Prostate gland (tissue), 2 donors: ENCODE measurements at places on chromosomes 6 and 20. TPM values are rescaled to one million over a fixed set of nuclear protein-coding genes. Genes with fewer than 3 reads are reported as not detected.

Gene BTBD3
- 36.2 TPM for total RNA-seq

Gene OOEP
- 5.8 TPM for total RNA-seq

Gene CCN5
- 64.3 TPM for total RNA-seq

Gene TNNC2
- 2.1 TPM for total RNA-seq

DNA sequence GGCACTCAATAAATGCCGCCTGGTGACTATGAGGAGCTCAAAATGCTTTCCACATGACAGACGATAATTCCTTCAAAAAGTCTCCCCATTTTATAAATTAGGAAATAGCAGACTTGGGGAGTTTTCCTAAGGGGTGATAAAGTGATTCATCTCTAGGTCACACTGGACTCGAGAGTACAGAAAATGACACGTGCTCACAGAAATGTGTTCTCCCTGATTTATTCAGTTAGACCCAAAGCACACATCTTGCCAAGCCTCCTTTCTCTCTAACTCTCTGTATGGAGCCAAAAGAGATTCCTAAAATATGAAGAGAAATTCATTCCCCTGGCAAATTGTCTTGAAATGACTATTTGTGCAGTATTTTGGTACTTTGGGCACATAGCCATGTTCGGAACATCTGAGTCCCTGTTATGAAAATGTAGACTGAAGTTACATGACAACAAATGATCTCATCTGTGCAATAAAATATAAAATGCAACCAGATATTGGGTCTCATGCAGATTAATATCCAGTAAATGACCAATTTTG is 381.1 kb downstream of the TFAP2B start:
- DNase-seq = no peak
- no peaks in the 10 kb centered on the region for H3K27me3 ChIP-seq
- H3K27ac ChIP-seq = no peak overlapping the region
- H3K4me1 ChIP-seq = no peaks in the 10 kb centered on the region
- H3K36me3 ChIP-seq = no peaks in the 10 kb centered on the region

DNA sequence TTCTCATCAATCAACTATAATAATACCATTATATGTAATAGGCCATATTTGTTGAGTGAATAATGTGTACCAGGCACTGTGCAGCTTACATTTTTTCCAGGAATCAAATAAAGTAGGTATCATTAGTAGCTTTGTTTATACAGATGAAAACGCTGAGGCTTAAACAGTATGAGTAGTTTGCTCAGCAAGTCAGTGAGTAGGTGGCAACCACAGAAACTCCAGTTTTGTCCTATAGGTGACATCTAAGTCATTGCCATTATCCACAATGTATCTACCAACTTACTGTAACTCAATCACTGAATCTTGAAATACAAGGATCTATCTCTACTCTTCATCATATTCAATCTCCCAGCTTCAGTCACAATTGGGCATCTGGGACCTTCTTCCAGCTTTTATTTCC is 29.8 kb upstream of the TPBG start:
- no peak overlapping the region for H3K4me3 ChIP-seq
- no peaks in the 10 kb centered on the region for H3K36me3 ChIP-seq
- no peak overlapping the region for H3K27ac ChIP-seq
- DNase-seq = no peak
- no peaks in the 10 kb centered on the region for H3K4me1 ChIP-seq

- H3K36me3 ChIP-seq = no peaks in the 10 kb centered on the region
- DNase-seq = no peak
- H3K4me3 ChIP-seq = no peak overlapping the region
These were observed 39.5 kb upstream of the ADGRF5 start for GRCh38 chr6:46961232-46961631.

- H3K4me1 ChIP-seq = no peaks in the 10 kb centered on the region
- H3K27ac ChIP-seq = no peak overlapping the region
- DNase-seq = no peak
- H3K4me3 ChIP-seq = no peak overlapping the region
- H3K27me3 ChIP-seq = no peaks in the 10 kb centered on the region
- H3K36me3 ChIP-seq = no peaks in the 10 kb centered on the region
These were observed 104.3 kb downstream of the SLC23A2 start for GRCh38 chr20:4896971-4897497.

DNA sequence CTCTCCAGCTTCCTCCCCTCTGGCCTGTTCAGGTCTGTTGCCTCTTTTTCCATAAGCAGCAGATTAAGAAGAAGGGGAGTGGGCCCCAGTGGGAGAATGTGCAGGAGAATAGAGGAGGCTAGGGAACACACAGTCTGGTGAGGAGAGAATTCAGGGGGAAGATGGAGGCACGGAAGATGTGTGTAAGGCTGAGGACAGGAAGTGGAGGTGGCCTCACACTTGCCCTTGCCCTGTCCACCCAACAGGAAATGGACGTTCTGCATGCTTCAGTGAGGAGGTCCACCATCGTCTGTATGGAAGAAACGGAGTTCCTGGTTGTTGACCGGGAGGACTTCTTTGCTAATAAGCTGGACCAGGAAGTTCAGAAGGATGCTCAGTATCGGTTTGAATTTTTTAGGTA is 16.0 kb downstream of the CNBD2 start:
- no peak overlapping the region for H3K4me3 ChIP-seq
- no peaks in the 10 kb centered on the region for H3K27me3 ChIP-seq

GRCh38 chr6:19501737-19502245 is 335.4 kb upstream of the ID4 start:
- H3K27me3 ChIP-seq = no peaks in the 10 kb centered on the region
- no peak overlapping the region for H3K4me3 ChIP-seq
- no peak overlapping the region for H3K27ac ChIP-seq
- H3K4me1 ChIP-seq = no peaks in the 10 kb centered on the region
- no peak for DNase-seq

- H3K27ac ChIP-seq = no peak overlapping the region
- H3K27me3 ChIP-seq = no peaks in the 10 kb centered on the region
- DNase-seq = no peak
- H3K4me1 ChIP-seq = no peaks in the 10 kb centered on the region
- no peaks in the 10 kb centered on the region for H3K36me3 ChIP-seq
These were observed 11.8 kb upstream of the ZNF831 start for GRCh38 chr20:59151820-59152219.

GRCh38 chr6:105019285-105019684 is 62.4 kb downstream of the LIN28B start:
- no peak for DNase-seq
- H3K27ac ChIP-seq = no peak overlapping the region
- no peak overlapping the region for H3K4me3 ChIP-seq

DNA sequence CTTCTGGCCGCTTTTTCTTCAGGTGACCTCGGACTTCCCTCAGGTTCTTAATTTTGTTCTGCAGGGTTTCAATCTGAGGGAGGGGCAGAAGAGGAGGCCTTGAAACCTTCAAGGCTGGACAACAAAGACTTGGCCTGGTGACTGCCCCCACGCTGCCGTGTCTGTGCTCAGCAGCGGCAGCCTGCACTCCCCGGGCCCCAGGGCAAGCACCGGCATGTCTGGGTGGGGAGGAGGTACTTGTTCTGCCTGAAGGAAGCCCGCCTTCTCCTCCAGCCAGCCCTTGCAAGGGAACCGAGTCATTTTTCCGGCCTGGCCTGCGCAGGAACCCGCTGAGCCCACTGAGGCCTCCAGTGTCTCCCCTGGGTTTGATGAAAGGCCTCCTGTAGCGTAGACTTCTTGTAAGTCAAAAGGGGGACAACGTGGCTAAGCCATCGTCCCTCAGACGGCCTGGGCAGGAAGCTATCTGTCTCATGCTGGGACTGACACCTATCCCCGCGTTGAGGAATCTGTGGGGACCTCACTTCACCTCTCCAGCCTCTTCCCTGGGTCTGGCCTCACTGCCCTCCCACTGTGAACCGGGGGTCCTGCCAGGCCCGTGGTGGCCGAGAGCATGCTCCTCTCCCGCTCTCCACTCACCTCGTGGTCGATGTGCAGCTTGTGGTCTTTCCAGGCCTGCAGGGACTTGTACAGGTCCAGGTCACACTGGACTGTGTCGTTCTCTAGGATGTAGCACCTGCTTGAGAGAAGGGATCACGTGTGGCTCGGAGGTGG is 119.9 kb downstream of the SULF2 start:
- no peak overlapping the region for H3K4me3 ChIP-seq
- no peaks in the 10 kb centered on the region for H3K27me3 ChIP-seq
- no peaks in the 10 kb centered on the region for H3K4me1 ChIP-seq
- DNase-seq = no peak

- no peak for DNase-seq
- H3K36me3 ChIP-seq = no peaks in the 10 kb centered on the region
- no peaks in the 10 kb centered on the region for H3K27me3 ChIP-seq
- H3K4me3 ChIP-seq = no peak overlapping the region
These were observed 4.6 kb upstream of the ZSCAN9 start for GRCh38 chr6:28220257-28221133.

- no peaks in the 10 kb centered on the region for H3K36me3 ChIP-seq
- no peak overlapping the region for H3K27ac ChIP-seq
- peak; percentile 31 for DNase-seq
These were observed 52.2 kb upstream of the FAM83C start for GRCh38 chr20:35344354-35344837.

- no peak overlapping the region for H3K4me3 ChIP-seq
- DNase-seq = no peak
- H3K4me1 ChIP-seq = no peaks in the 10 kb centered on the region
- H3K27ac ChIP-seq = no peak overlapping the region
These were observed 94.2 kb downstream of the ADAT2 start for GRCh38 chr6:143356101-143356880.

DNA sequence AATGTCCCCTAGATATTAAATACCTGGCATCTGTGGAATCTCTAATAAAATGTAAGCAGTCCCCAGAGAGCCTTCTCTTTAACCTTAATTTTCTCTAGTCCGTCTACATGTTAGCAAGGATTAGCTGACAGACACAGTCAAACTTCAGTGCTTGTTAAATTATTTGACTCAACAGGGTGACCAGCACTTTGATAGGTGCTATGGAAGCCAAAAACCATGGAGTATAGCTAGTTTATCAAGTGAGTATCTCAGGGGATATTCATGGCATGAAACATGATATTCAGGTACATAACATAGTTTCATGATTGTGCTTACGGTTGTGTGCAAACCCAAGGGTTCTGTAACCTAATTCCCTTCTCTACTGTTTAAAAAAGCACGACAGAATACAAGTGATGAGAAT is 3.9 kb downstream of the RHAG start:
- DNase-seq = no peak
- no peaks in the 10 kb centered on the region for H3K36me3 ChIP-seq
- no peak overlapping the region for H3K4me3 ChIP-seq
- no peaks in the 10 kb centered on the region for H3K4me1 ChIP-seq
- H3K27me3 ChIP-seq = no peaks in the 10 kb centered on the region

DNA sequence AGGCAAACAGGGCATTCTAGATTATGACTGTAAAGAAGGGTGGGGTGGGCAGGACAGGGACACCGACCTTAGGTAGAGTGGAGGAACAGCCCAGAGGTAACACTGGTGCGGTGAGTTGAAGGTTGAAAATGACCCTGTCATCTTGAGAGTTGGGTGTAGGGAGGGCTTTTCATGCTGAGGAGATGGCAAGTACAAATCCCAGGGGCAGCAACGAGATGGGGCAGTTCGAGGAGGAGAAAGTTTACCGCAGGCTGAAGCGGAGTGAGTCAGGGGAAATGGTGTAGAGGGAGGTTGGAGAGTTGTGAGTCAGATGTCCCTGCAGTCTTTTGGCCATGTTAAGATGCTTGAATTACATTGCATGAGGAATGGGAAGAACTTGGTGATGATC is 101.1 kb downstream of the HIVEP1 start:
- no peak for DNase-seq
- no peak overlapping the region for H3K4me3 ChIP-seq
- H3K4me1 ChIP-seq = no peaks in the 10 kb centered on the region
- H3K27me3 ChIP-seq = no peaks in the 10 kb centered on the region

DNA sequence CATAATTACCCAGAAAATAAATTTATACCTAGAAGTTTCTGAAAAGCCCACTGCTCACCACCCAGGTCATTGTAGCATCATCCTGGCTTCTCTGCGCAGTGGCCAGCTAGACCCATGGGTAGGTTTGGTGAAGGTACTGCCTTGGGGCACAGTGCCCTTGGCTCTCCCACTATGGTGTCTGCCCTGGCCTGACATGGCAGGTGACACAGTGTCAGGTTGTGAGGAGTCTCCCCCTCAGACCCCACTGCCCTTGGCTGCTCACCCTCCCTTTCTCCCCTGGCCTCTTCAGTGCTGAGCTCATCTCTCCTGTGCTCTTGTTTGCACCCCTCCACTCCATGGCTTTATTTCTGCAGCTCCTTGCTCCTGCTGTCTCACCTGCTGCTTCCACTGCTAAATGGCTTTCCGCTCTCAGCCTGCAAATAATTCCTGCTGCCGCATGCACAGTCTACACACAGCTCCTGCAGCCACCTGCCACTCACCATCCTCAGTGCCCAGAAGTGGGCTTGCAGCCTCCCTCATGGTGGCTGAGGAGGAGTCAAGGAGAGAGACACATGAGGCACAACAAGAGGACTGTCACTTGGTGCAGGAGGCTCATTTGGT is 313.4 kb upstream of the MOCS1 start:
- H3K36me3 ChIP-seq = no peaks in the 10 kb centered on the region
- no peak for DNase-seq

DNA sequence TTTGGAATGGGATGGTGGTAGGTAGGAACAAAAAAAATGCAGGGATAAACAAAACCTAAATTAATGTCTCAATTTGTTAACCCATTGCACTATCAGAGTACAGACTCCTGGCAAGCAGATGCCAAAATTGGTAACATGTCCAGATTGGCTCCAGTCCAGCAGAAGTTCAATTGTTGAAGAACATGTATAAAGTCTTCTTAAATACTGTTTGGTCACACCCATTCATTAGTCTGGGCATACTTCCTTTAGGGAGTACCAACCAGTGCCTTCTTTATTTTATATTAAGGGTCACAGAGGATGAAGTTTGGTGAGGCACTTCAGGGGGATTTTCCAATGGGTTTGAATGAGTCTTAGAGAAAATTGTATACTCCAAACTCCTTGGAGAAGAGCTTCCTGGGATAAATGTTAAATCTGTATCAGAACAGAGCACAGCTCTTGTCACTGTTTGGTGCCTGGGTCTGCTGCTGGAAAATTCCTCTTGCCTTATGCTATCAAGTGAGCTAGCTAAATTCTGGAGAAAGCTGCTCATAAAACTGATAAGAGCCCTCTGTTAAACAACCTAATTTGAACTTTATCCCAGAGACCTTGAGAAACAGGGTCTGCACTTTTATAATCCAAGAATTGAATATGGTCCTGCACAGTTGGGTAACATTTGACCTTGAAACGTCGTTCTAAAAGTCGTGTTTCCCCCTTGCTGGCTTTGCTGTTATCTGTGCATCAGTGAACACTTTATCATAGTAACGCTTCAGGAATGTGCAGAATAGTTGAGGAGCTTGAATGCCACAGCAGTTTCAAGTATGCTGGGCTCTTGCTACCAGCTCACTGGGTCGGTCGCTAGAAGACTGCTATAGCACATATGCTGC is 334.1 kb upstream of the CITED2 start:
- H3K27ac ChIP-seq = no peak overlapping the region
- H3K4me1 ChIP-seq = no peaks in the 10 kb centered on the region
- H3K27me3 ChIP-seq = no peaks in the 10 kb centered on the region
- H3K36me3 ChIP-seq = no peaks in the 10 kb centered on the region
- no peak overlapping the region for H3K4me3 ChIP-seq

GRCh38 chr6:74596588-74596987 is 609.3 kb downstream of the COL12A1 start:
- H3K4me1 ChIP-seq = no peaks in the 10 kb centered on the region
- no peaks in the 10 kb centered on the region for H3K36me3 ChIP-seq
- H3K27me3 ChIP-seq = no peaks in the 10 kb centered on the region
- no peak overlapping the region for H3K27ac ChIP-seq
- H3K4me3 ChIP-seq = no peak overlapping the region

GRCh38 chr20:59161721-59162120 is 1.9 kb upstream of the ZNF831 start:
- no peak overlapping the region for H3K4me3 ChIP-seq
- no peak overlapping the region for H3K27ac ChIP-seq
- H3K36me3 ChIP-seq = no peaks in the 10 kb centered on the region
